GM12878 (cell line): ENCODE measurements at places on chromosomes 12 and 14. TPM values are rescaled to one million over a fixed set of nuclear protein-coding genes. Genes with fewer than 3 reads are reported as not detected.
A peak's percentile ranks its signal among the peaks of the same experiment; 100 is the strongest.

GRCh38 chr12:125676366-125676765, 611.1 kb downstream of the AACS start:
- H3K27me3 ChIP-seq, result no peaks in the 10 kb centered on the region
- no peaks in the 10 kb centered on the region for H3K4me1 ChIP-seq
- H3K36me3 ChIP-seq, result no peaks in the 10 kb centered on the region
- no peak for DNase-seq

The TCTN2 gene
- 3.6 and 5.5 TPM in 2 replicates for total RNA-seq

The SPIC gene
- total RNA-seq, result 0.29 TPM in 1 of 2 replicates, not detected in the other

The KRT78 gene
- not detected in 2 replicates for total RNA-seq

The LRR1 gene
- 46.7 and 48.9 TPM in 2 replicates for total RNA-seq

The KLRD1 gene
- 0.21 TPM in 1 of 2 replicates, not detected in the other for total RNA-seq

- H3K27ac ChIP-seq, result no peak overlapping the region
- no peaks in the 10 kb centered on the region for H3K36me3 ChIP-seq
- no peaks in the 10 kb centered on the region for H3K4me1 ChIP-seq
Measured at GRCh38 chr12:145369-145960, 68.5 kb downstream of the SLC6A12 start.

DNA sequence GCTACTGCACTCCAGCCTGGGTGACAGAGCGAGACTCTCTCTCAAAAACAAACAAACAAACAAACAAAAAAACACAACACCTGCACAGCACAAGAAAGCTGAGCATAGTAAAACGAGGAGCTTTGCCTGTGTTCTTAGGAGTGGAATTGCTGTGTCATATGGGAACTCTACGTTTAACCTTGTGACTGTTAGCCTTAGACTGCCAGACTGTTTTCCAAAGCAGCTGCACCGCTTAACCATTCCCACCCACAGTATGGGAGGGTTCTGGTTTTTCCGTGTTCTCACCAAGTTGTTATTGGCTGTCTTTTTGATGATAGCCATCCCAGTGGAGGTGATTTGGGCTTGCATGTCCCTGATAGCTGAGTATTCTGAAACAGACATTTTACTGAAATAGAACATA, 9.2 kb downstream of the WNT5B start:
- no peak overlapping the region for H3K27ac ChIP-seq
- no peak for DNase-seq
- H3K4me3 ChIP-seq, result no peak overlapping the region
- H3K36me3 ChIP-seq, result no peaks in the 10 kb centered on the region
- no peaks in the 10 kb centered on the region for H3K4me1 ChIP-seq

GRCh38 chr14:97382616-97383226, 585.5 kb downstream of the VRK1 start:
- H3K27ac ChIP-seq, result peak overlapping the region; percentile 36; the same call in 1 of the 2 replicates
- peaks cover 46% of the 10 kb centered on the region for H3K4me1 ChIP-seq
- H3K27me3 ChIP-seq, result no peaks in the 10 kb centered on the region
- H3K36me3 ChIP-seq, result no peaks in the 10 kb centered on the region

- H3K27ac ChIP-seq, result no peak overlapping the region
- peaks cover 11% of the 10 kb centered on the region for H3K4me1 ChIP-seq
- H3K36me3 ChIP-seq, result no peaks in the 10 kb centered on the region
Measured at GRCh38 chr14:97456958-97457357, 659.8 kb downstream of the VRK1 start.

DNA sequence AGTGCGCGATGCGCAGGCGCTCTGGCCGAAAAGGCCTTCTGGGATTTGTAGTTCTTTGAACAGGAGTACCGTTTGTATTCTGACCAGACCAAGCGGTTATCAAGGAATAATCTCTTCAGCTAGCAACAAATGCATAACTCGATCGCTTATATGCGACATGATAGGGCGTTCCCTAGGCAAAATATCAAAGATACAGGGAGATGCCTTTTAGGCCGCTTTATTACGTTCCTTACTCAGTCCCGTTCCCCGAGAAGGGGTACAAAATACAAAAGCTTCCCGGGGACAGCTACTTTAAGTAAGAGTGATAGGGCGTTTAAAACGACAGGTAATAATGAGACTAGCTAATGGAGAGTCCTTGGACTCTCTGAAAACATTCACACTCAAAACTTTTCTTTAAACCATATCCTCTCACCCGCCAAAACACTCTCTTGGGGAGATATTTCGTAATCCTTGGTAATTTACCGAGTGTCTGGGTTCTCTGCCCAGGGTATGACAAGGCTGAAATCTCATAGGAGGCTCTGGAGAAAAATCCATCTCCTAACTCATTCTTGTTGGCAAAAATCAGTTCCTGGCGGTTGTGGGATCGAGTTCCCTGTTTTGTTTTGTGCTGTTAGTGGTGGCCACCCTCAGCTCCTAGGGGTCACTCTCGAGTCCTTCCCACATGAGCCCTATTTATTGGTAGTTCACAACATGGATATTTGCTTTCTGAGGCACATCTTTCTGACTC, 412 bp upstream of the SNW1 start:
- H3K4me1 ChIP-seq, result peaks cover 2% of the 10 kb centered on the region
- H3K4me3 ChIP-seq, result peak overlapping the region; percentile 88
- DNase-seq, result peak; percentile 84
- peak overlapping the region; percentile 82 for H3K27ac ChIP-seq

- H3K27me3 ChIP-seq, result no peaks in the 10 kb centered on the region
- H3K36me3 ChIP-seq, result no peaks in the 10 kb centered on the region
- no peaks in the 10 kb centered on the region for H3K4me1 ChIP-seq
- no peak overlapping the region for H3K4me3 ChIP-seq
Measured at GRCh38 chr14:77278461-77279230, 7.6 kb upstream of the NGB start.

GRCh38 chr12:71046215-71046614, 111.6 kb downstream of the TSPAN8 start:
- H3K36me3 ChIP-seq, result no peaks in the 10 kb centered on the region
- no peaks in the 10 kb centered on the region for H3K27me3 ChIP-seq
- no peak for DNase-seq
- no peak overlapping the region for H3K27ac ChIP-seq
- H3K4me1 ChIP-seq, result no peaks in the 10 kb centered on the region
- no peak overlapping the region for H3K4me3 ChIP-seq

DNA sequence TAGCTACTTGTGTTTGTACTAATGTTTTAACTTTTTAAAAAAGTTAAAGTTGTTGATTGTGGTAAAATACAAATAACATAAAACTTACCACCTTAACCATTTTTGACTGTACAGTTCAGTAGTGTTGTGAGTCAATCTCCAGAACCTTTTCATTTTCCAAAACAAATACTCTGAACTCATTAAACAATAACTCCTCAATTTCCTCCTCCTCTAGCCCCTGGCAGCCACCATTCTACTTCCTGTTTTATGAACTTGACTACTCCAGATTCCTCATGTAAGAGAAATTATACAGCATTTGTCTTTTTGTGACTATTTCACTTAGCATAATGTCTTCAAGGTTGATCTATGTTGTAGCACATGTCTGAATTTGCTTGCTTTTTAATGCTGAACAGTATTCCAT, 299.1 kb upstream of the AMIGO2 start:
- no peaks in the 10 kb centered on the region for H3K4me1 ChIP-seq
- H3K27ac ChIP-seq, result no peak overlapping the region
- no peak for DNase-seq
- H3K36me3 ChIP-seq, result no peaks in the 10 kb centered on the region
- H3K4me3 ChIP-seq, result no peak overlapping the region
- H3K27me3 ChIP-seq, result no peaks in the 10 kb centered on the region

The REP15 gene
- not detected in 2 replicates for total RNA-seq

GRCh38 chr12:28879379-28879778, 269.7 kb upstream of the FAR2 start:
- H3K36me3 ChIP-seq, result no peaks in the 10 kb centered on the region
- no peak for DNase-seq
- no peak overlapping the region for H3K4me3 ChIP-seq
- H3K27ac ChIP-seq, result no peak overlapping the region

DNA sequence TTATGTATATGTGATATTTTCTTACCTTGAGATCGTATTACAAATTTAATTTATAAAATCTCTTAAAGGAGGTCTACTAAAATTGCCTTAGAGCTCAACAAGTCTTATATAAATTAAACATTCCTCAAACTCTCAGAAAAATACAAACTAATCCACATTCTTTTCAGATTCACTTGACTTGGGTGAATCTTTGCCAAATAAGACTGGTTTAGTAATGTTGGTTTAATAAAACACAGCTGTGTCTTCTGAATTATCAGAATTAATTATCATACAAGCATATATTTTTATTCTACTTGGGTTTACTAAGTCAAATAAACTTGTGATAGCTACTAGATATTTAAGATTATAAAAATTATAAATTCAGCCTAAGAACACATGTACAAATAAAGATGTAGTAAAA, 13.3 kb downstream of the GLIPR1L2 start:
- H3K36me3 ChIP-seq, result no peaks in the 10 kb centered on the region
- no peak overlapping the region for H3K4me3 ChIP-seq
- no peaks in the 10 kb centered on the region for H3K27me3 ChIP-seq
- no peak for DNase-seq
- H3K27ac ChIP-seq, result no peak overlapping the region
- H3K4me1 ChIP-seq, result no peaks in the 10 kb centered on the region

- H3K4me3 ChIP-seq, result no peak overlapping the region
- no peaks in the 10 kb centered on the region for H3K36me3 ChIP-seq
- no peak overlapping the region for H3K27ac ChIP-seq
- no peaks in the 10 kb centered on the region for H3K27me3 ChIP-seq
Measured at GRCh38 chr12:24551163-24551786, 397.6 kb downstream of the BCAT1 start.

The DBX2 gene
- total RNA-seq, result not detected in 2 replicates

- no peaks in the 10 kb centered on the region for H3K4me1 ChIP-seq
- no peak overlapping the region for H3K27ac ChIP-seq
- H3K36me3 ChIP-seq, result no peaks in the 10 kb centered on the region
- DNase-seq, result peak; percentile 4
- no peaks in the 10 kb centered on the region for H3K27me3 ChIP-seq
Measured at GRCh38 chr12:43444940-43445564, 107.0 kb downstream of the ADAMTS20 start.

- no peaks in the 10 kb centered on the region for H3K36me3 ChIP-seq
- no peak for DNase-seq
- no peak overlapping the region for H3K27ac ChIP-seq
- no peaks in the 10 kb centered on the region for H3K4me1 ChIP-seq
- H3K27me3 ChIP-seq, result 0 out of 2 replicates have a peak, but pooled peaks cover 3% of the 10 kb centered on the region
Measured at GRCh38 chr14:49506650-49507049, 79.5 kb downstream of the RPS29 start.

- no peaks in the 10 kb centered on the region for H3K27me3 ChIP-seq
- no peaks in the 10 kb centered on the region for H3K4me1 ChIP-seq
- no peak overlapping the region for H3K4me3 ChIP-seq
- no peak overlapping the region for H3K27ac ChIP-seq
- peak; percentile 41 for DNase-seq
Measured at GRCh38 chr12:101773650-101774162, 34.4 kb upstream of the SYCP3 start.

- H3K27ac ChIP-seq, result no peak overlapping the region
- peak; percentile 3 for DNase-seq
- no peak overlapping the region for H3K4me3 ChIP-seq
- H3K27me3 ChIP-seq, result no peaks in the 10 kb centered on the region
Measured at GRCh38 chr12:81809829-81810595, 50.9 kb upstream of the PPFIA2 start.

DNA sequence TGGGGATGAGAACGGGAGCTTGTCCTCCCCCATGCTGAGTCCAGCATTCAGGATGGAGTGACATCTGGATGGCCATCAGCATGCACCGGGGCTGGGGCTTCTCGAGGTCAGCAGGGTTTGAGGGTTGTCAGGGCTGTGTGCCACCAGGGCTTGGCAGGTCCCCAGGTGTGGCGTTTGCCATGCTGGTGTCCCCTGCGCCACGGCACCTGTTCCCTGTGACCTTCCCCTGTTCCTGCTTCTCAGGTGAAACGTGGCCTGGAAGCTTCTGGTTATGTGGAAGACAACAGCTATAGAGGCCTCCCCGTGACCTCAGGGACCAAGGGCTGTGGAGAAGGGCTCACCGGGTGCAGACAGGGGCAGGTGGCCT, 152.4 kb downstream of the KIF26A start:
- no peaks in the 10 kb centered on the region for H3K36me3 ChIP-seq
- H3K27me3 ChIP-seq, result no peaks in the 10 kb centered on the region
- DNase-seq, result no peak
- H3K27ac ChIP-seq, result no peak overlapping the region

DNA sequence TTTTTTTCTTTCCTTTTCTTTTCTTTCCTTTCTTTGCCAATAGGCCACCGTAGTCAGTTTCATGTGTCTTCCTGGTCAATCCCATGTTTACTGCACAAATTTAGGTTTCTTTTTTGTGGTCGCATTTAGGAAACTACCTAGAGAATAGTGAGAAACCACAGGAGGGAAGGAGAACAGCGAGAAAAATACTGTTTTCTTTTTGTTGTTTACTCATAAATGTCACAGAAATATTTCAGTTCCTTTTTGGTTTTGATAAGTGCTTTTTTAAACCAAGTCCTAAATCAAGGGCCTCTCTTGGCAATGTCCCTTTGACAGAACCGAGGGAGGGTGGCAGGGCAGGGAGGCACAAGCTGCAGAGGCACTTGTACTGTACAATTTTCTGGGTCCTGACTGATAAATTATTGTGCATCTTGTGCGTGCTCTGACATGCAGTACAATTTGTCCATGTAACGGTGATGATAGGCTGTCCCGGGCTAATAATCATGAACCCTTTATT, 326.1 kb downstream of the CACNA1C start:
- peak overlapping the region; percentile 54; the same call in 1 of the 2 replicates for H3K27ac ChIP-seq
- DNase-seq, result peak; percentile 72
- H3K4me3 ChIP-seq, result no peak overlapping the region
- peaks cover 55% of the 10 kb centered on the region for H3K4me1 ChIP-seq
- no peaks in the 10 kb centered on the region for H3K27me3 ChIP-seq
- H3K36me3 ChIP-seq, result no peaks in the 10 kb centered on the region

The B3GNT4 gene
- total RNA-seq, result not detected in 2 replicates

GRCh38 chr12:92469837-92470236, 233.0 kb upstream of the PLEKHG7 start:
- no peaks in the 10 kb centered on the region for H3K27me3 ChIP-seq
- no peak overlapping the region for H3K4me3 ChIP-seq
- peak overlapping the region; percentile 99 for H3K27ac ChIP-seq
- no peak for DNase-seq
- H3K36me3 ChIP-seq, result no peaks in the 10 kb centered on the region
- peaks cover 50% of the 10 kb centered on the region for H3K4me1 ChIP-seq

DNA sequence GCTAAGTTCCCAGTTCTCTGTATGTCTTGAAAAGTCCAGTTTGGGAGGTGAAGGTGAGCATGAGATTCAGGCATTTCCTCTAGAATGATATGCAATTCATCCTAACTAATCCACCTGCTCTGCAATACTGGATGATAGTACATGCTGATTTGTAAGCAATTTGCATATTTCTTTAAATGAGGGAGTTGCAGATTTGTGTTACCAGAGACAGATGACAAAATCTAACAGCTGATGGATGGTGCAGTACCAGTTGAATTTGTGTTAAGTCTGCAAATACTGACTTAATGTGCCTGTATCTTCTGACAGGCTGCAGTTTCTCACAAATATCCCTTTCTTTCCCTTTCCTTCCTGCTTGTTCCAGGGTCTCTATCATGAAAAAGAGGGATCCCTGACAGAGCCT, 76.4 kb upstream of the MBIP start:
- H3K27me3 ChIP-seq, result no peaks in the 10 kb centered on the region
- H3K4me1 ChIP-seq, result no peaks in the 10 kb centered on the region
- H3K4me3 ChIP-seq, result no peak overlapping the region

GRCh38 chr14:70416338-70416724, 559 bp downstream of the SYNJ2BP start:
- H3K27ac ChIP-seq, result no peak overlapping the region; the same call in 1 of the 2 replicates
- H3K36me3 ChIP-seq, result no peaks in the 10 kb centered on the region
- H3K4me1 ChIP-seq, result no peaks in the 10 kb centered on the region

- peaks cover 14% of the 10 kb centered on the region for H3K4me1 ChIP-seq
- no peaks in the 10 kb centered on the region for H3K36me3 ChIP-seq
- no peak overlapping the region for H3K4me3 ChIP-seq
- no peaks in the 10 kb centered on the region; the same call in 1 of the 2 replicates for H3K27me3 ChIP-seq
- no peak for DNase-seq
Measured at GRCh38 chr12:121124402-121125109, 8.1 kb upstream of the P2RX7 start.
